ENCODE measurements at places on chromosomes 6 and 20.
A peak's percentile ranks its signal among the peaks of the same experiment; 100 is the strongest.

DNA sequence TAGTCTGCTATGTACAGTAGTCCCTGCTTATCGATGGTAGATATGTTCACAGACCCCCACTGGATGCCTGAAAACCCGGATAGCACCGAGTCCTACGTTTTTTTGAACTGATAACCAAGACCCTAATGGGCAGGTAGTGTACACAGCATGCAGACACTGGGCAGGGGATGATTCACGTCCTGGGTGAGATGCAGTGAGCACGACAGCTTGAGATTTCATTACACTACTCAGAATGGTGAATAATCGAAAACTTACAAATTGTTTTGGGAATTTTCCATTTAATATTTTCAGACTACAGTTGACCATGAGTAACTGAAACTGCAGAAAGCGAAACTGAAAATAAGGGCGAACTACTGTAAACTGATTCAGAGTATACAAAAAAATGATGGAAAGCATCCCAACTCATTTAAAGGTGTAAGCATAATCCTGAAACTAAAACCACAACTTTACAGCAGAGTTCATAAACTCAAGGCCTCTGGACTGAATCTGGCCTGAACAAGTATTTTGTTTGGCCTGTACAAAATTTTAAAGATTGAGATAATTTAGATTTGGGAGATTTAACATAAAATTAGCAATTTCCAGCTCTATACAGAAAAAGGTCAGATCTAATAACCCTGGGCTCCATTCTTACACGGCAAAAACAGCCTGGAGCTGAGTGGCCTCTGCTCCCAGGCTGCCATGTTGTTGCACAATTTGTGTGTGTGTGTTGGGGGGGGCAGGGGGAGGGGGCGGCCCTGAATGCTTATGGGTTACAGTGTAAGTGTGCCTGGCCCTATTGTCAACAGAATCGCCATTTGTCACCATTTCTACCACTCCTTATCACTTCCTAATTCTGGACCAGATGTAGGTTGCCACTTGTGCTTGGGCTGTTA, 34.9 kb downstream of the RNF24 start:
- DNase-seq: no peak

DNA sequence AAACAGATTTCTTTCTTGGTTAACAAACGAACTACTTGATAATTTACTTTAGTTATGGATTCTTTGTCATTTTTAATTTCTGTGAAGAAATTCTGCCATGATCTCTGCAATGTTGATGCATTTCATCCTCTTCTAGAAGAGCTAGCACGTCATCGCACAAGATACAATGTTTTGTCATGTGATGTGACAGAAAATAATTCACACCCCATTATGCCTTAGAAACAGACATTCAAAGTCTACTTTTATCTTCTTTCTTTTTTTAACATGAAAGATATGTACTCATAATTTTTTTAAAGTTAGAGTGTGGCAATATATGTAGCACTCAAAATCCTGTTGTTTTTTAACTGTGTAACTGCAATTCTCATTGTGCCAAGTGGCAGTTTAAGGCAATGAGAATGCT, 39.6 kb upstream of the NELFCD start:
- DNase-seq: no peak

- no peak for DNase-seq
Measured at GRCh38 chr6:42727087-42727611, 4.8 kb upstream of the PRPH2 start.

DNA sequence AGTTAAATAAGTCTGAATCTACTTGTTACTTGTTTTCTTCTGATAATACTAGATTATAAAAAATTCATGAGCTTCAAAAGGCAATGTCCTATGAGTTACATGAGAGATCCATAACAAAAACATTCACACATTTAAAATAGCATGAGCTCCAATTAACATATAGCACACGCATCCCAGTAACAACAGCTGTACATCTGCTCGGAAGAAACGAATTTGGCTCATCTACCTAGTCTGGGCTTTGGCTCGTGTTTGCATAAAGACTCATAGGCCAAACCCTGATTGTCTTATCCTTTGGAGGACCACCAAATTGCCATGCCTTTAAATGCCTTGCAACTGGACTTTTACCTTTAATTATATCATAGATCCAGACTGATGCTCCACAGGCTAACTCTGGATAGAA, 259.7 kb upstream of the CHD6 start:
- no peak for DNase-seq

DNA sequence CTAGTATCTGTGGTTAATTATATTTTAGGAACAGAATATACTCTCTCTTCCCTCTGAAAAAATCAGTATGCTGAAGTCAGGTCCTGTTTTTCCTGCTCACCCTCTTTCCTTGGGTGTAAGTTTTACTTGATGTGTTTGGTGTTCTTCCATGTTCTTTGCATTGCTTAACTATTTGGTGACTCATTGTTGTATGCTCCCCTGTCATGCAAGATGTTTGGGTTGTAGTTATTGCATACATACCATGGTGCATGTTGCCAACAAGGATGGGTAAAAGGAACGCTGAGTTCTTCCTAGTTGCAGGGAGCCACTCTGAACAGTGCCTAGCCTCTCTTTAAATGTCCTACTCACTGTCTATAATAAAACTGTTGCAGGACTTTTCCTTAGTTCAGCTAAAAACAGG, 207.9 kb upstream of the LAMP5 start:
- no peak for DNase-seq

GRCh38 chr6:112360498-112360897, 13.4 kb downstream of the RFPL4B start:
- peak; percentile 73 for DNase-seq

GRCh38 chr6:3237761-3238662, 10.6 kb upstream of the TUBB2B start:
- DNase-seq: no peak

DNA sequence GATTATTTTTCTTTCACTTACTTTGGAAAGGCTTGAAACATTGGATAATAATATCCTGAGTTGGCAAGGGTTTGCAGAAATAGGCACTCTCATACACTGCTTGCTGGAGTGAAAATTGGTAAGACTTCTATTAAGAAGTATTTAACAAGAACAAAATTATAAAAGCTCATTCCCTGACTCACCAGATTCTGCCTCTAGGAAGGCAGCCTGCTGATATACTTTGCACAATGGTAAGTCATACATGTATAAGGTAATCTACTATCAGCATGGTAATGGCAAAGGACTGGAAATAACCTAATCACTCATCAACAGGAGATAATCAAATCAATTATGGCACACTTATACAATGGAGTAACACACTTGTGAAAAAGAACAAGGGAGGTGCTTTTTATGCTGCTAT, 85.8 kb downstream of the PLCG1 start:
- DNase-seq: no peak

DNA sequence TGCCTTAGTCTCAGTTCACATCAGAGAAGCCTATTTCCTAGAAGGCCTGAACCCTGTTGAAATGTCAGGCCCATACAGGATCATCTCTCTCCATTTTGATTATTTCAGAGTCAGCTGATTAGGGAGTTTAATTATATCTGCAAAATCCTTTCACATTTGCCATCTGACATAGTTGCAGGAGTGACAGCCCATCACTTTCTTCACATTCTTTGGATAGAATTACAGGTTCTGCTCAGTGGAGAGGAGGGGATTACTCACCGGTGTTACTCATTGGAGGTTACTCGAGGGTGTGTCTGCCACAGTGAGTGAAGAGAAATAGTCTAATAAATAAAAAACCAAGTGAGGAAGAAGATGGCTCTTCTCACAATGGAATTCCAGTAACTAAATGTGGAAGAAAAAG, 216.8 kb downstream of the TMEM242 start:
- no peak for DNase-seq

- DNase-seq: no peak
Measured at GRCh38 chr6:1312203-1312472, 240 bp downstream of the FOXQ1 start.

- DNase-seq: no peak
Measured at GRCh38 chr6:147268254-147268653, 64.0 kb downstream of the STXBP5 start.

DNA sequence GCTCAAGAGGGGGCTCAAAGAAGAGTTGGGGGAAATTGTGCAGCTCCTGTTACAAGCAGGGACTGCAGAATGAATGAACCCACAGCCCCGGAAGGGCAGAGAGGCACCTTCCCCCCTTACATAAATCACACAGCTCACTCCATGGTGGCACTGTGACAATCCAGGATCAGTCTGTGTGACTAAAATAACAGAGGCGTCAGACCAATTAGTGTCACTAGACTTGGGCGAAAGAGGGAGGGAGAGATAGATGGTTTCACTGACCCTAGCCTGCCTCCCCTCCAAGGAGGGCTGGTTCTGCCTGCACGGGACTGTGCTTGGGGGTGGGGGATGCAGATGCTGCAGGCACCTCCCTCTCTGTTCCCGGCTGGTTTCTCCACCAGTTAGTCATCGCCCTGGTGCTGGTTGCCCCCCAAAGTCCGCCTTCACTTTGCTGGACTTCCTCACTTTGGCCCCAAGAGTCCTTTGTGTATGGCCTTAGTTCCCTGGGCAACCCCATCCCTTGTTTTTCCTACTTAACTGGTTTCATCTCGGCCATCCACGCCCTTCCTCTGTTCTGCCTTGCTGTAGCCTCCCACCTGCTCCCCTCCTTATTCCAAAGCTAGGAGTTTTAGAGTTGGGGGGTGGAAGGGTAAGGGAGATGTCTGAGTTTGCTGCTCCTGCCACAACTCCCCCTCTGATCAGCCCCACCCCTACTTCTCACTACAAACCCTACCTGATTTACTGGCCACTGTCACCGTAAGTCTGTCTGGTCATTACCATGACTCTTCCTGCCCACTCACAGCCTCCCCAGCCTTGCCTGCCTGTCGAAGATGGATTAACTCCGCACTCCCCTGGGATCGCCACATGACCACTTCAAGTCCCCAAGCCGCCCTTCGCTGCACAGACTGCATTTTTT, 17.7 kb downstream of the CCDC167 start:
- no peak for DNase-seq

GRCh38 chr20:18524646-18525045, 16.9 kb downstream of the SEC23B start:
- no peak for DNase-seq

DNA sequence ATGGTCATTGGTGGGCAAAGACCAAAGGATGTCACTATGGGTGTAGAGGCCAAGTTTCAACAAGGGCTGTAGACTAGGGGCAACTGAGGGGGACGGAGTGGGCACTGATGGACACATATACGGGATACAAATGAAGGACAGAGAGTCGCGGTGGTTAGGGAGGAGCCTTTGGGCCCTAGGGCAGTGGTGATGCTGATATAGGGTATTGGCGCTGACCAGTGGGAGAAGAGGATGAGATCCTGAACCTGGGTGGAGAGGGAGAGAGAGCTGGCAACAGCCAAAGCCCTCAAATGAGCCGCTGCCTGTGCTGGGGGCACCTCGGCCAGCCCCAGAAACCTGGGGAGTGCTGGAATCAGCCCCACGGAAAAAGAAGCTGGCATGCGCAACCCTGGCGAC, 1.6 kb downstream of the CDH22 start:
- no peak for DNase-seq

DNA sequence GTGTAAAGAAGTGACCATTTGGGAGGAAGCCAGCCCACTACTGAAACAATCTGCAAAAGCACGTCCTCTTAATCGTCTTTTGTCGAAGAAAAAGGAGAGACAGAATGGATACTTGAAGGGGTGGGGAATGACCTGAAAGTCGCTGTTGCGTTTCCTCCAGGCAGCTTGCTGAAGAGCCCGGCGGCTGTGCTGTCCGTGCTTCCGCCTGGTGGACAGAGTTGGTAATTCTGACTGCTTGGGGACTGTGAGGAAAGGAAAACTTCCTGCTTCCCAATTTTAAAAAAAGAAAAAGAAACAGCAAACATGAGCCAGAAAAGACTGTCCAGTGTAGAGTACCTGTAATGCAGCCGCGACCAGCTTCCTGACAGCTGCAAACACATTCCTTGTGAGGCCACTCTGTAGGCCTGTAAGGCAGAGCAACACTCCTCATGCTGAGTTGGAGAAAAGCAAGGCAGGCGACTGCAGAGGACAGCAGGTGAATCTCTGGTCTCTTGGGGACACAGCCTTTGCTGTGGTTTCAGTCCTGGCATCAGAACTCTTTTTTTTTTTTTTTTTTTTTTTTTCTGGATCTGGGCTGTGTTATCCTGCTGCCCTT, 251.1 kb upstream of the TBX18 start:
- DNase-seq: no peak

GRCh38 chr6:71908162-71908765, 21.9 kb downstream of the RIMS1 start:
- DNase-seq: no peak

- DNase-seq: no peak
Measured at GRCh38 chr6:149208134-149208601, 109.3 kb upstream of the TAB2 start.

DNA sequence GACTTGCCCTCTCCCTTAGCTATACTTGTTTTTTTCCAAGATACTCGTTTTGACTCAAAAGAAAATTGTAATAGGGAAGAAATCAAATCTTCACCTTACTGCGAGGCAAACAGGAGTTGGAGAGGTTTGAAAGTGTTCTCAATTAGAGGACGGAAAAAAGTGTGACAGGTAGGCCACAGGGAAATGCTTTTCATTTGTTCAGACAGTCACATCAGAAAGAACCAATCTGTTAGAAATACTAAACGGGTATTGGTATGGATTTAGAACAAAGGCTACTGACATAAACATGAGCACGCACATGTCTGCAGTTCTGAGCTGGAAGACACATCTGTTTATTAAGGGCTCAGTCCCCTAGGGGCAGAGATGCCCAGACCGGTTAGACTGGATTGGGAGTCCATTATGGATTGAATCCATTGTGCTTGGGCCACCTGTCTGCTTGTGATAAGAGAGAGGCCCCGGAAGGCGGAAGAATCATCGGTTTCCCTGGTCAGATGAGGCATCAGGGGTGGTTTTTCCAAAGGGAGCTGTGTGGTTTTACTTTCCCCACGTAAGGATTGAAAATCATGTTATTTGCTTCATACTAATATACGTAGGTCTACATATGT, 220.9 kb upstream of the MYLIP start:
- no peak for DNase-seq

GRCh38 chr6:113211170-113211569, 646.0 kb upstream of the MARCKS start:
- no peak for DNase-seq

DNA sequence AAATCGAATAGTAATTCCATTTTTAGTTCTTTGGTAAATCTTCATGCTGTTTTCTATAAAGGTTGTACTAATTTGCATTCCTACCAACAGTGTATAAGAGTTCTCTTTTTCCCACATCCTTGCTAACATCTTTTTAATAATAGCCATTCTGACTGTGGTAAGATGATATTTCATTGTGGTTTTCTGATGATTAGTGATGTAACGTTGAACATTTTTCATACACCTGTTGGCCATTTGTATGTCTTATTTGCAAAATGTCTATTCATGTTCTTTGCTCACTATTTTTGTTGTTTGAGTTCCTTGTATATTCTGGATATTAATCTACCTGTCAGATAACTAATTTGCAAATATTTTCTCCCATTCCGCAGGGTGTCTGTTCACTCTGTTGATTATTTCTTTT, 64.5 kb downstream of the LIN28B start:
- no peak for DNase-seq

DNA sequence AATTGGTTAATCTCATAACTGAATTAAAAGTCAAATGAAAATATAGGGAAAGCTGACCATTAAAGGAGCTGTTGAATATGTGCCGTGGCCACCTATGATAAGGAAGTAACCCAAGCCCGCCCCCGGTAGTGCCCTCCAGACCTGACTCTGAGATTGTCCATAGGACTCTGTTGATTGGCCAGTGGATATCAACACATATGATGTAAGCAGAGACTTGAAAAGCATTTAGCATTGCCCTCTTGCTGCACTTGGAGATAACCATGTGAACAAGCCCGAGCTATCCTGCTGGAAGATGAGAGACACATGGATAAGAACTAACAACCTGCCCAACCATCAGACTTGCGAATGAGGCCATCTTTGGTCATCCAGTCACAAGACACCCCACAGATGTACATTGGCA, 83.2 kb downstream of the LINC00237 start:
- no peak for DNase-seq

- no peak for DNase-seq
Measured at GRCh38 chr20:38190936-38191371, 25.9 kb upstream of the TGM2 start.
